ENCODE measurements at places on chromosomes 12 and 14. TPM values are rescaled to one million over a fixed set of nuclear protein-coding genes. Genes with fewer than 3 reads are reported as not detected.

DNA sequence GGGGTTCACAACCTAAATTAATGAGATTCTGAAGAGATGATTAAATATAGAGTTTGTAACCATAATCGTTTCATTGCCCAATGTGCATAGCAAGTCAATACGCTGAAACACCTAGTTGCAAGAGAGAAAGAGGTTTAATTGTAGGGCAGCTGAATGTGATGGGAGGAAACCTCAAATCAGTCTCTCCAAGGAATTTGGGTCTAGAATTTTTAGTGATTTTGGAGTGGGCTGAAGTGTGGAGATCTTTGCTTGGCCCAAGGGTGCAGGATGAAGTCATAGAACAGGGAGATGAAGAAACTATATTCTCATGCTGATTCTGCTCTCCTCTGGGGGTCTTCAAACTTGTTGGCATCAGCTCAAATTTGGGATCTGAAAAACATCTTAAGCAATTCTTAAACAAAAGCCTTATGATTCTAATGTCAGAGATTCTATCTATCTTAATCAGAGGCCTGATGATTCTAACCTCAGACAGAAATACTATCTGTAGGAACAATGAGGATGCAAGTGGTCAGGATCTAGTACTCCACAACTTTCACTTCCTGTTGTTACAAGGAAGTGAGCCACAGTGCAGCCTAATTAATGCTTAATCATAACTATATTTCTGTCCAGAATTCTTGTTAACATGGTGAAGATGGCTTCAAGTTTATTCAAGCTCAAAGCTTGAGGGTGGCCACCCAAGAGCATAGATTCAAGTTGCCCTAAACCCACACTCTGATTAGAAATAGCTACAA, 80.2 kb upstream of the FUT8 start:
- H3K27ac ChIP-seq: no peak overlapping the region
- peaks cover 26% of the 10 kb centered on the region for H3K4me1 ChIP-seq
- H3K27me3 ChIP-seq: no peaks in the 10 kb centered on the region
- DNase-seq: no peak
- H3K4me3 ChIP-seq: no peak overlapping the region

- peak overlapping the region; percentile 99 for H3K27ac ChIP-seq
- no peaks in the 10 kb centered on the region for H3K27me3 ChIP-seq
- peaks cover 10% of the 10 kb centered on the region for H3K4me1 ChIP-seq
- peak overlapping the region; percentile 92 for H3K4me3 ChIP-seq
These were observed 455 bp downstream of the ATP6V1D start for GRCh38 chr14:67358924-67359774.

GRCh38 chr12:108765289-108765764, 34.0 kb upstream of the CORO1C start:
- DNase-seq: no peak
- no peaks in the 10 kb centered on the region for H3K4me1 ChIP-seq
- no peak overlapping the region for H3K27ac ChIP-seq

GRCh38 chr12:92411687-92412086, 266.0 kb upstream of the BTG1 start:
- no peak overlapping the region for H3K27ac ChIP-seq
- DNase-seq: no peak
- H3K4me3 ChIP-seq: no peak overlapping the region
- no peaks in the 10 kb centered on the region for H3K27me3 ChIP-seq
- H3K36me3 ChIP-seq: no peaks in the 10 kb centered on the region
- H3K4me1 ChIP-seq: no peaks in the 10 kb centered on the region

- peak within 1 kb of the TSS; percentile 90 for H3K27ac ChIP-seq
- peaks cover 3% of the 10 kb centered on the region for H3K36me3 ChIP-seq
- H3K27me3 ChIP-seq: peaks cover 1% of the 10 kb centered on the region
- DNase-seq: peak; percentile 99
- H3K4me3 ChIP-seq: peak within 1 kb of the TSS; percentile 66
These were observed at the start of gene C1S for GRCh38 chr12:7060353-7060954. Gene C1S, plus strand, starts transcription at chr12:7060718. Its CDS starts 1,195 bp downstream, at chr12:7061913.

GRCh38 chr12:52608826-52609630, 7.8 kb upstream of the KRT72 start:
- no peak overlapping the region for H3K27ac ChIP-seq
- H3K4me3 ChIP-seq: no peak overlapping the region
- no peaks in the 10 kb centered on the region for H3K4me1 ChIP-seq
- no peak for DNase-seq
- H3K27me3 ChIP-seq: peaks cover 3% of the 10 kb centered on the region
- no peaks in the 10 kb centered on the region for H3K36me3 ChIP-seq

GRCh38 chr12:93657071-93657470, 20.1 kb upstream of the CRADD start:
- H3K4me3 ChIP-seq: no peak overlapping the region
- no peak for DNase-seq
- no peaks in the 10 kb centered on the region for H3K36me3 ChIP-seq
- no peaks in the 10 kb centered on the region for H3K27me3 ChIP-seq
- H3K27ac ChIP-seq: no peak overlapping the region

- no peak overlapping the region for H3K27ac ChIP-seq
- H3K4me3 ChIP-seq: no peak overlapping the region
- no peaks in the 10 kb centered on the region for H3K4me1 ChIP-seq
- DNase-seq: peak; percentile 47
These were observed 117.4 kb downstream of the DAD1 start for GRCh38 chr14:22471545-22472121.

DNA sequence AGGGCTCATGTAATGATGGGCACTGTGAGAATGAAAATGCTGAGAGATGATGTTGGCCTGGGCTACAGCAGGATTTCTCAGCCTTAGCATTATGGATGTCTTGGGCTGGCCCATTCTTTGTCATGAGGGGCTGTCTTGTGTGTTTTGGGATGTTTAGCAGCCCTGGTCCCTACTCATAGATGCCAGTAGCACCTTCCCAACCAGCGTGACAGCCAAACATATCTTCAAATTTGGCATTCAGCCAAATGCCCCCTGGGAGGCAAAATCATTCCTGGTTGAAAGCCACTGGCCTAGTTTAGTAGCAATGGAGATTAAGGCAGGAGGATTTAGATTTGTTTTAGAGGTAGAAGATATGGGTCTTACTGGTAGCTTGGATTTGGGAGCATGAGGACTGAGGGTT, 26.6 kb downstream of the UBE3B start:
- no peak for DNase-seq
- no peaks in the 10 kb centered on the region for H3K4me1 ChIP-seq
- peaks cover 16% of the 10 kb centered on the region for H3K36me3 ChIP-seq
- no peak overlapping the region for H3K27ac ChIP-seq
- no peaks in the 10 kb centered on the region for H3K27me3 ChIP-seq
- H3K4me3 ChIP-seq: no peak overlapping the region

DNA sequence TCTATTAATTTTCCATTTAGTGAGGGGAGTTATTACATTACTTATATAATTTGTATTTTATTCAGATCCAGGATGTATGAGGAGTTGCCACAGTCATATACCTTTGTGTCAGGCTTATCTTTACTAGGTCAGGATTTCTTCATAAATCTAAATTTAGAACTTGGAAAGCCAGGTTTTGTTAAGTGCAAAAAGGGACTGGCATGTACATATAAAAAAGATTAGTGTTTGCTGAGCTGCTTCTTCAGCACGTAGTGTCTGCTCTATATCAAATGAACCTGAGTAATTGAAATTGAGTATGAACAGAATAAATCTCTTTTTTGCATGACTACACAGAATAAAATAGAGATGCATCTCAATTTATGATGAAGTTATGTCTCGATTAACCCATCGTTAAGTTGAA, 157.4 kb downstream of the NUBPL start:
- no peaks in the 10 kb centered on the region for H3K27me3 ChIP-seq
- H3K4me3 ChIP-seq: no peak overlapping the region
- no peaks in the 10 kb centered on the region for H3K4me1 ChIP-seq

- DNase-seq: no peak
- H3K27ac ChIP-seq: no peak overlapping the region
- H3K4me1 ChIP-seq: no peaks in the 10 kb centered on the region
- H3K36me3 ChIP-seq: no peaks in the 10 kb centered on the region
These were observed 27.0 kb upstream of the PTHLH start for GRCh38 chr12:27999521-27999920.

- no peaks in the 10 kb centered on the region for H3K4me1 ChIP-seq
- H3K27ac ChIP-seq: no peak overlapping the region
- H3K4me3 ChIP-seq: no peak overlapping the region
These were observed 28.8 kb downstream of the CLEC1A start for GRCh38 chr12:10069976-10070375.

DNA sequence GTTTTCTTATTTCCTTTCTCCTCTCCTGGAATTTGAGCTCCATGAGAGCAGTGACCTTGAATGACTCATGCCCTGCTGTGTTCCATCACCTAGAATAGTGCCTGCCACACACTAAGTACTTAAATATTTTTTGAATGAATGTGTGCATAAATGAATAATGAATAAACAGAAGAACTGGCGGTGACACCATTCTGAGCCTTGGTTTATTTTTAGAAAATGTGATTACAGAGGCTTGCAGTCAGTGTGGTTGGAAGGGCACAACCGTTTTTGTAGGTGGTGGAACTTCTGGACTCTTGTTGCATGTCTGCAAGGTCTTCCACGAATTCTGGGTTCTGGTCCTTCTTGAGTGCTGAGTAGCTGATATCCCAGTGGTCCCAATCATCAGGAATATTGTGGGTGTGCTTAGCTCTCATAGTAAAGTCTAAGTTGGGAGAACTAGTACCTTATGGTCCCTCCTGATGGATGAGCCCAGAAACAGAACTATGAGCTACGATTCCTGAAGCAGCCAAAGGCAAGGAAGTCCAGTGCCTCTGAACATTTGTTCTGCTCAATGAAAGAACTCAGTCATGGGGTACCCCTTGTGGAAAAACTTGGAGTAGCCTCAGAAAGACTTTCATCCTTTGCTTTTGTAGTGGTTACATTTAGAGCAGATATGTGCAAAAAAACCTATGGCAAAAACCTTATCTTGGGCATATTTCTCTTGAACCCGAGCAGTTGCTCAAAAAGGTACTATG, 28.8 kb upstream of the BHLHE41 start:
- peak; percentile 94 for DNase-seq
- H3K4me1 ChIP-seq: peaks cover 18% of the 10 kb centered on the region
- H3K27ac ChIP-seq: peak overlapping the region; percentile 72
- H3K36me3 ChIP-seq: no peaks in the 10 kb centered on the region

GRCh38 chr14:69705706-69706105, 61.2 kb upstream of the SRSF5 start:
- H3K36me3 ChIP-seq: no peaks in the 10 kb centered on the region
- peak; percentile 47 for DNase-seq
- no peaks in the 10 kb centered on the region for H3K27me3 ChIP-seq
- H3K4me3 ChIP-seq: no peak overlapping the region
- H3K27ac ChIP-seq: no peak overlapping the region

DNA sequence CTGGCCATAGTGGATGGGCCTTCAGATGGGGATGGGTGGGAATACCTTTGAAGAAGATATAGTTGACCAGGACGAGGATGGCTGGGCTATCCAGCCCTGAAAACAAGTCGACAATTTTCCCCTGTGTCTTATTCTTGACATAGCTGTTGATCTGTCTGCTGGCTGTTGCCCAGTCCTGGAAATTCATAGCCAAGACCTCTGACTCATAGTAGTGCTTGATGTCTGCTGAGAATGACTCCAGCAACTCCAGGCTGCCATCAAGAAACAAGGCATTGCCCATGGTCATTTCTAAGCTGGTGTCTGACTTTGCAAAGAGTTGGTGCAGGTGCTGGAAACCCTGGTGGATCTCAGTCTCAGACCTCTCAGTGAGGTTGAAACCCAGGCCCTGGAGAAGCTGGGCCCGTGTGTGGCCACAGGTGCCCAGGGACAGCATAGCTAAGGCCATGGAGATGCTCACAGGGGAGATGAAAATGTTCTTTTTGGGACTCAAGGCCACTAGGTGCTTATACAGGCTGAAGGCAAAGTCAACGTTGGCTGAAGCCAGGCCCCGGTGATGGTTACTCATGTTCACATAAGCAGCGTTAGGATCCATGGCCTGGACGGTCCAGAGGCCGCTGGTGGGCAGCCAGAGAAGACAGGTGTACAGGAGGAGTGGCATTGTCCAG, 9.0 kb downstream of the SERPINA6 start:
- H3K4me1 ChIP-seq: no peaks in the 10 kb centered on the region
- DNase-seq: peak; percentile 11
- H3K4me3 ChIP-seq: no peak overlapping the region
- no peaks in the 10 kb centered on the region for H3K36me3 ChIP-seq

- peaks cover 2% of the 10 kb centered on the region for H3K4me1 ChIP-seq
- peaks cover 7% of the 10 kb centered on the region for H3K36me3 ChIP-seq
- no peak for DNase-seq
These were observed 283 bp downstream of the VIPAS39 start for GRCh38 chr14:77457115-77457521.

- H3K36me3 ChIP-seq: no peaks in the 10 kb centered on the region
- H3K27me3 ChIP-seq: no peaks in the 10 kb centered on the region
- no peak overlapping the region for H3K4me3 ChIP-seq
These were observed 527.2 kb downstream of the NRXN3 start for GRCh38 chr14:78697341-78697740.

DNA sequence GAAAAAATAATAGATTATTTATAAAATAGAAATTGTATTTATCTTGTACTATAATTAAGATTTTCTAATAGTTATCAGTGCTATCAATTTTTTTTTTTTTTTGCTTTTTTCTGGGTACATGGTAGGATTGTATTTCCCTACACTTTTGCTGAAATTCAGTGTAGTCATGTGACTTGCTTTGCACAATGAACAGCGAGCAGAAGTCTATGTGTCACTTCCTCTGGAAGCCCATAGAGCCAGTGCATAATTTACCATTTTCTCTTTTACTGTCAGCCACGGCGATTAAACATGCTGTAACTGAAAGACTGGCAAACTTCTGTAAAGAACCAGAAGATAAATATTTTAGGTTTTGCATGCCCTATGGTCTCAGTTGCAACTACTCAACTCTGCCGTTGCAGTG, 80.8 kb upstream of the PPP1R12A start:
- no peak for DNase-seq
- H3K4me3 ChIP-seq: no peak overlapping the region
- no peaks in the 10 kb centered on the region for H3K27me3 ChIP-seq
- no peak overlapping the region for H3K27ac ChIP-seq

DNA sequence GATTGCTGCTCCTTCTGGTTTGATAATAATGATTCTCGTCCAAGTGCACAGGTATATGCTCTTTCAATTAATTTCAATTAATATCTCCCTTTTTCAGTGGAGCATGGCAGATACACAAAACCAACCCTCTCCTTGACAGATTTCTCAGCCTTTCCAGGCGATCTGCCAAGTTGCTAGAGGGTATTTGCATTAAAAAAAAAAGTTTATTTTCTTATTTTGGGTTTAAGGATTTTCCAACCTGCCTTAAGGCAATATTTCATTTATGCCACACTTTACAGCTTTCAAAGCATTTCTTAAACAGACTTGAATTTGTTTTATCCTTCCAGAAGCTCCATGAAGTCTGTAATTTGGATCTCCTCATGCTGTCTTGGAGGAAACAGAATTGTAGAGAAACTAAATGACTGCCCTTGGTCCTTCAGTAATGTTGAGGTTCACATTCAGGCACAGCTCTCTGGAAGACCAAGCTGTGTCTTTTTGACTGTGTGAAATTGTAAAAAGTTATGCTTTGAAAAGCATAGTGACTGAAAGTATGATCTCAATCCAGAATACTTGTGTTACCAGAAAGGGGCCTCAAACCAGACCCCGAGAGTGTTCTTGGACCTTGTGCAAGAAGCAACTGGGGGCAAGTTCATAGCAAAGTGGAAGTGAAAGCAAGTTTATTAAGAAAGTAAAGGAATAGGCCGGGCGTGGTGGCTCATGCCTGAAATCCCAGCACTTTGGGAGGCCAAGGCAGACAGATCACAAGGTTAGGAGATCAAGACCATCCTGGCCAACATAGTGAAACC, 2.3 kb downstream of the DGLUCY start:
- H3K27me3 ChIP-seq: no peaks in the 10 kb centered on the region
- H3K4me1 ChIP-seq: peaks cover 12% of the 10 kb centered on the region

- DNase-seq: no peak
- H3K4me3 ChIP-seq: no peak overlapping the region
- H3K27me3 ChIP-seq: no peaks in the 10 kb centered on the region
These were observed 134.2 kb downstream of the SMOC1 start for GRCh38 chr14:70013271-70013873.

PTPRO gene
- total RNA-seq: 0.33 TPM

GON7 gene
- 11.3 TPM for total RNA-seq

AQP5 gene
- under 0.01 TPM for total RNA-seq

AMDHD1 gene
- 0.33 TPM for total RNA-seq
